ENCODE measurements at places on chromosomes 13 and 19. TPM values are rescaled to one million over a fixed set of nuclear protein-coding genes. Genes with fewer than 3 reads are reported as not detected.

DNA sequence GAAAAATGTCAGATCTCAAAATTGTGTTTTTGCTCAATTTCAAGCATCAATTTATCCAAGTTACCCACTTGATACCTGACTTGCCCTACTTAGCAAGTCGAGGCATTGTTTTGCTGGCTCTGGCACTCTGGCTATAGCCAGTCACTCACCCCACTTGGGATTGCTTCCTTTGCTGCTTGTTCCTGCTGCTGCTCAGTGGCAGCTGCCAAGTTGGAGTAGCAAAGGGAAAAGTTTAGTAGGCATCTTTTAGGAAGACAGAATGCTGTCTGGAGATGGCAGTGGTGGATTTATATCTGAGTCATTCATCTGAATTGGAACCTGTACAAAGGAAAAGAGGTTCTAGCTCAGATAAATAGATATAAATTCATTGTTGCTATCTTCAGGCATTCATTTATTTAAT is 41.2 kb downstream of the PCCA start:
- H3K36me3 ChIP-seq = no peaks in the 10 kb centered on the region
- no peaks in the 10 kb centered on the region for H3K27me3 ChIP-seq
- no peak for DNase-seq
- no peak overlapping the region for H3K4me3 ChIP-seq

DNA sequence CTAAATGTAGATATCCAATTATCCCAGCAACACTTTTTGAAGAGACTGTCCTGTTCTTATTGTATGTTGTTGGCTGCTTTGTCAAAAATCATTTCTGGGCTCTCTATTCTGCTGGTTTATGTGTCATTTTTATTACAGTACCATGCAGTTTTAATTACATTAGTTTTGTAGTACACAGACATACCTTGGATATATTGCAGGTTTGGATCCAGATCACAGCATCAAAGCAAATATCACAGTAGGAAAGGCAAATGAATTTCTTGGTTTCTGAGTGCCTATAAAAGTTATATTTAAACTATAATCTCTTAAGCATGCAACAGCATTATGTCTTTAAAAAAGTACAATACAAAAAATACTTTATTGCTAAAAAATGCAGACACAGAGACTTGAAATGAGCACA is 564.2 kb upstream of the MIR17HG start:
- H3K27ac ChIP-seq = no peak overlapping the region
- H3K4me1 ChIP-seq = no peaks in the 10 kb centered on the region
- no peak for DNase-seq
- no peak overlapping the region for H3K4me3 ChIP-seq
- no peaks in the 10 kb centered on the region for H3K27me3 ChIP-seq
- H3K36me3 ChIP-seq = no peaks in the 10 kb centered on the region

DNA sequence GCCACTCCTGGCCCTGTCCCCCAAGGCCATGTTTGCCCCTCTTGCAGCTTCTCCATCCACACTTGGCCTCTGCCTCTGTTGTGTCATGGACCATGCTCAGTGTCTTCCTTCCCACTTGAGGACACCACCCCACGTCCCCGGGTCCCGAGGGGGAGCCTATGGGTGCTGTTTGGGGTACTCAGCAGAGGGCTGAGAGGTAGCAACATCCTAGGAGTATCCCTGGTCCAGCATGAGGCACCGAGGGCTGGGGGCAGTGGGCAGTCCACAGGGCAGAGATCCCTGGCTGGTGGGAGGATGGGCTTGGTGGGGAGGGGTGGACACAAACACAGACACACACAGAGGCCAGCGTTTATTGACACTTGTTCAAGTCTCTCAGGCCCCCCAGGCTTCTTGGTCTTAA is 1.7 kb downstream of the COX7A1 start:
- DNase-seq = no peak
- H3K27ac ChIP-seq = no peak overlapping the region
- peaks cover 22% of the 10 kb centered on the region for H3K36me3 ChIP-seq
- H3K27me3 ChIP-seq = no peaks in the 10 kb centered on the region
- no peak overlapping the region for H3K4me3 ChIP-seq

- no peak overlapping the region for H3K4me3 ChIP-seq
- no peaks in the 10 kb centered on the region for H3K27me3 ChIP-seq
- no peak for DNase-seq
- no peak overlapping the region for H3K27ac ChIP-seq
Measured at GRCh38 chr19:42089191-42089750, 13.3 kb downstream of the ZNF574 start.

DNA sequence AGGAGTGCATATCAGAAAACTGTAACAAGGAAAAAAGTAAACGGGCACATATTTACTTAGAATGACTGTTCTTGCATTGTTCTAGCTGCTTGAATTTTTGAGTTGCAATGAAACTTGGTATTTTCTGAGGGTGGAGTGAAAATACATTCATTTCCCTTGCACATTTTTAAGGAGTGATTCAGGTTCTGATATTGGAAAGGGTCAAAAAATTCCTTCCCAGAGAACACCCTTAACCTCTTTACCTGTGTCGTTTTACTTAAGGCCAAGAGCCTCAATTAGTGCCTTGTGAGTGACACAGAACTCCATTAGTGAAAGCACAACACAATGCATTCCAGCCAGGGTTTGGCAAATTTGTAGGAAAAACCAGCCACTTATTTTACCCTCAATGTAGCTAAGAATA is 2.3 kb downstream of the ITGBL1 start:
- no peaks in the 10 kb centered on the region for H3K27me3 ChIP-seq
- no peak for DNase-seq
- H3K4me1 ChIP-seq = peaks cover 8% of the 10 kb centered on the region
- no peak overlapping the region for H3K27ac ChIP-seq
- no peaks in the 10 kb centered on the region for H3K36me3 ChIP-seq
- H3K4me3 ChIP-seq = no peak overlapping the region

DNA sequence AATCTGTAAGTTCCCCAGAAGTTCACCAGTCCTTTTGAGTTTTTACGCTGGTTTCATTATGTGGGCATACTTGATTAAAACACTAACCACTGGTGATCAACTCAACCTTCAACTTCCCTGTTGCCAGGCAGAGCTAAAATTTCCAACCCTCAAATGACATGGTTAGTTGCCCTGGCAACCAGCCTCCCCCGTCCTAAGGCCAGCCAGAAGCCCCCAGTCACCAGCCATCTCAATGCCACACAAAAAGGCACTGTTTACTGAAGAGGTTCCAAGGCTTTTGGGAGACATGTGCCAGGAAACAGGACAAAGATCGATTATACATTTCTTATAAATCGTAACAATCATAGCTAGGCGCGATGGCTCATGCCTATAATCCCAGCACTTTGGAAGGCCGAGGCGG is 1.6 kb downstream of the ZNF649 start:
- no peak overlapping the region for H3K27ac ChIP-seq
- H3K27me3 ChIP-seq = no peaks in the 10 kb centered on the region
- H3K4me1 ChIP-seq = no peaks in the 10 kb centered on the region
- peak overlapping the region; percentile 100 for H3K4me3 ChIP-seq

DNA sequence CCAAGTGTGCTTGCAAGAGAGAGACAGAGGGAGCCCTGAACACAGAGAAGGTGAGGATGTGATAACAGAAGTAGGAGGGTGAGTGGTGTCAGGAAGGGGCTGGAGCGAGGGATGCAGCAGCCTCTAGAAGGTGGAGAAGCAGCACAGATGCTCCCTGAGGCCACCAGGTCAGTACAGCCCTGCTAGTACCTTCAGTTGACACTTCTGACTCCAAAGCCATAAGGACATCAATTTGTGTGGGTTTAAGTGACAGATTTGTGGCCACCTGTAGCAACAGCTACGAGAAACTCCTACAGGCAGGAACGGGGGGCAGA is 6.9 kb downstream of the ERICH4 start:
- H3K36me3 ChIP-seq = no peaks in the 10 kb centered on the region
- no peaks in the 10 kb centered on the region for H3K27me3 ChIP-seq
- H3K4me3 ChIP-seq = no peak overlapping the region
- H3K27ac ChIP-seq = no peak overlapping the region

Gene PROZ
- not detected for total RNA-seq

Gene UBE2L5
- total RNA-seq = 0.21 TPM

Gene RNF113B
- not detected for total RNA-seq

Gene GPR108
- total RNA-seq = 35.3 TPM

Gene ETV2
- total RNA-seq = 0.88 TPM

Measured in H1 (cell line).